Activated CD8-positive, alpha-beta T cell treated with anti-CD3 and anti-CD28 coated beads for 36 hours (primary cell): ENCODE measurements at places on chromosomes 1 and 21.

GRCh38 chr1:109298666-109299557, 7.9 kb downstream of the MYBPHL start:
- peak; percentile 53 for DNase-seq

GRCh38 chr21:37751268-37751975, 164.8 kb downstream of the KCNJ6 start:
- no peak for DNase-seq

GRCh38 chr1:214419650-214420049, 131.8 kb downstream of the PTPN14 start:
- no peak for DNase-seq

- no peak for DNase-seq
Measured at GRCh38 chr1:96096613-96097321, 624.8 kb upstream of the PTBP2 start.

GRCh38 chr1:104765085-104765484, 1015.4 kb downstream of the AMY1C start:
- no peak for DNase-seq

GRCh38 chr1:1875932-1876331, 15.0 kb downstream of the GNB1 start:
- peak; percentile 75 for DNase-seq

GRCh38 chr1:152487871-152488270, 22.7 kb upstream of the LCE5A start:
- DNase-seq = no peak

- DNase-seq = no peak
Measured at GRCh38 chr1:115299266-115299665, 38.8 kb downstream of the NGF start.

- no peak for DNase-seq
Measured at GRCh38 chr1:231770506-231771175, 144.1 kb downstream of the DISC1 start.

GRCh38 chr1:235902677-235903542, 36.2 kb upstream of the LYST start:
- DNase-seq = no peak

- DNase-seq = no peak
Measured at GRCh38 chr1:41812453-41812852, 106.3 kb downstream of the HIVEP3 start.

- peak; percentile 5 for DNase-seq
Measured at GRCh38 chr1:88462488-88463261, 221.4 kb upstream of the PKN2 start.

- no peak for DNase-seq
Measured at GRCh38 chr1:189851806-189852367, 625.8 kb downstream of the BRINP3 start.

- DNase-seq = no peak
Measured at GRCh38 chr1:183920651-183921050, 115.7 kb downstream of the RGL1 start.
